Renal cortical epithelial cell (primary cell): ENCODE measurements at places on chromosomes 7 and 10.

GRCh38 chr7:149884016-149884415 lies 10.2 kb downstream of the ATP6V0E2 start:
- DNase-seq = no peak

DNA sequence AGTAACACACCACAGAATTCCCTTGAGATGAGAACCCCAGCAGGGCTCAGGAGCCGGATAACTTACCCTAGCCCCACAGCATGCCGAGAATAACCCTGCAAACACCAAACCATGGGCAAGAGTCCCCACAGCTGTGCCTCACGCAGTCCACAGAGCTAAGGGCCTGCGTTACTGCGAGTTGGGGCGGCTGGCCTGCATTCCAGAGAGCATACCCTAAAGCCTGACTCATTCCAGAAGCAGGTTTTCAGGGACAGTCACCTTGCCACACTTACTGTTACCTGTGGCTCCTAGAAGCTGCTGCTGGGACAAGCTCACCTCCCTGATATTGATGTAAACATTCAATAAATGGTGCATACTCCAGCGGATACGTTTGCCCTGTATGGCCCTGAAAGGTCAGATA lies 18.6 kb downstream of the FGFR2 start:
- DNase-seq = peak; percentile 43

DNA sequence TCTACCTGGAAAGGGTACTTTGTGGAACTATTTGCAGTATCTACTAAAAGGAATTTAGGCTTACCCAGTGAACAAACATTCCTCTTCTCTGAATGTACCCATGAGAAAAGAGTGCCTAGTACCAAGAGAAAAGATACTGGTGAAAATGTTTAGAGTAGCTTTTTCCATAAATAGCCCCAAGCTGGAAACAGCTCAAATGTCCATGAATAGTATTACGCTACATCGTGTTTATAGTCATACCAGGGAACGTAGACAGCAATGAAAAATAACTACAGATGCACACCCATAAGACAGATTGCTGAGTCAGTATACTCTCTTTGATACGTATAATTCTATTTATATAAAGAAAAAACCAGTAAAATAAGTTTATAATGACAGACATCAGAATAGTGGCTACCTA lies 285.9 kb downstream of the KLF6 start:
- peak; percentile 25 for DNase-seq

- DNase-seq = no peak
These were observed 16.5 kb downstream of the TMEM236 start for GRCh38 chr10:17768496-17768895.

DNA sequence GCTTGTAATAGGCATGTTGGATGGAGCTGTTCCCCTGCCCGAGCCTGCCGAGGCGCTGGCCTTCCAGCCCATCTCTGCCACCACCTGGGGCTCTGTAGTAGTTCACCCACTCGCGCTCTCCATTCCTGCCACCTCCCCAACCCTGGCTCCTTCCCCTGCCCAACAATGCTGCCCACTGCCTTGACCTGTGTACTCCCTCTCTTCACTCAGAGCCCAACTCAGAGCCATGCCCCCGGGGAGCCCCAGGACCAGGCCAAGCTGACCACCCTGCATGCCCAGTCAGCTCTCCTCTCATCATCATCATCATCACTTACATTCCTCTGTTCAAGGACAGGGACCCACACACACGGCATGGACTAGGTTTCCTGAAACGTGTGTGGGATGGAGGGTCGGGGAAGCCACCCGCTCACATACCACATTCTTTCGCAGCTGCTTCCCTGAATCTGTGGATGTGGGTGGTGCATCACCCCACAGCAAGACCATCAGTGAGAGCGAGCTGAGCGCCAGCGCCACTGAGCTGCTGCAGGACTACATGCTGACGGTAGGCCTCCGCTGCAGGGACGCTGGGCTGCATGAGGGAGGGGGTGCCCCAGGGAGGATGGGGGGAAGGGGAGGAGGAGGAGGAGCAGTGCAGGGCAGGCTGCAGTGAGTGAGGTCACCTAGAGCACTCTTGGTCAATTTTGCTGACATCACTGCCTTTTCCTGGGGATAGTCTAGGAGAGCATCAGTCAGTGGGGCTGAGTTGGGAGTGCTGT lies 15.6 kb downstream of the NACAD start:
- DNase-seq = no peak

- peak; percentile 45 for DNase-seq
These were observed 404.5 kb downstream of the INHBA start for GRCh38 chr7:41298409-41298808.

GRCh38 chr7:46360811-46361210 lies 439.7 kb upstream of the IGFBP3 start:
- DNase-seq = no peak

- peak; percentile 99 for DNase-seq
These were observed 65.0 kb downstream of the STK17A start for GRCh38 chr7:43647673-43648472.

DNA sequence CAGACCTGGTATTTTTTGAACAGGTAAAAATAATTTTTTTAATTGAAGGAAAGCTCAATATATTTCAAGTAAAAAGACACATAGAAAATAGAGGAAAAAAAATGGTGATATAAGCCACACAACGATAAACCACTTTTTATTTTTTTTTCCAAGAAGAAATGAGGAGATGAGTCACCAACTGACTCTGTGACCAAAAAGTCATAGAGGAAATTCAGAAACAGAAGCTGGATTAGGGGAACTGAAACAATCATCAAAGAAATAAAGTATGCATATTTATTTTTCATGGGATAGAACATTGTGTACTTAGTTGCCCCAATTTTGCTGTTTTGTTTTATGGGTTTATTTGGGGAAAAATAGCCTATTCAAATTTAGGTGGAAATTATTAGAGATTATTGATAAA lies 176.8 kb upstream of the AGR3 start:
- no peak for DNase-seq

- peak; percentile 36 for DNase-seq
These were observed 28.8 kb upstream of the GNAI1 start for GRCh38 chr7:80105701-80106408.

GRCh38 chr7:77802557-77803405 lies 4.2 kb downstream of the PHTF2 start:
- no peak for DNase-seq

DNA sequence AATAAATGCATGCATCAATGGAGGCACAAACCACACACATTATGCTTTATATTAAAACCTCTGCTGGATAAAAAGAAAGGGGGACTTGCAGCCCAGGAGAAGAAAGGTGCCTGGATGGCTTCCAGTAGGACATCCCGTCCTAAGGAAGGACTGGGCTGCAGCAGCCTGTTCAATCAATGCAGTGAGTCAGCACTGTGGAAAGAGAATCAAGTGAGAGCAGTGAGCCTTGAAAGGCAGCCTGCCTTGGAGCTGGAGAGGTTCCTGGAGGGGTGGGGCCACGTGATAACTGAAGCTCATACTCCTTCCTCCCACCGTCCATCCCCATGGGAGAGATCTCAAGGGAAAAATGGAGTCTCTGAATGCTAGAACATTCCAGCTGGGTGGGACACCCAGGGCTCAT lies 501.2 kb downstream of the ADRA2A start:
- peak; percentile 1 for DNase-seq

GRCh38 chr10:84088626-84089025 lies 50.7 kb upstream of the GHITM start:
- DNase-seq = no peak

- DNase-seq = no peak
These were observed 169.5 kb downstream of the SNX13 start for GRCh38 chr7:17770710-17771375.

DNA sequence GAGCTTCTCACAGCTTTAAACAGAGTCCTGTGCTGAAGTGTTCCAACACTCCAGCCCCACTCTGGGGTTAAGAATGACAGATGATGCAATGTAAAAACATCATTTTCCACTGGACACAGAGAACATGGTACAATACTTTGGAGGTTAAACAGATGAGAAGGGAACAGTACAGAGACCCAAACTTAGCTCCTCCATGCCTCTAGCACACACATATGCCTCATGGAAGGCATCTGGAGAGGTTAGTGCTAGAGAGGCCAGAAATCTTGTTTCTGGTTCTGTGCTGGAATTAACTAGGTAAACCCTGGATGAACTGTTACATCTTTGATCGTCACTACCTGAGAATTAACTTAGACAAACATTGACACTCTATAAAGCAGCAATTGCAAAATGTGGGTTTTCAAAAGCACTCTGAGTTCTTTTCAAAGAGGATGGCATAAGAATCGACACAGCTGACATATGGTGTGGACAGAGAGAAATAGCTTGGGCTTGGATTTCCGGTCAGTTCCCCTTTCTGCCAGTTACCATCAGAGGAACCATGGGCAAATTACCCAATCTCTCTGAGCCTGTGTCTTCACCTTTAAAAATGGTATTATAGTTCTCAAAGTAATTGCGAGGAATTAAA lies 81.9 kb downstream of the KCNMA1 start:
- peak; percentile 28 for DNase-seq

DNA sequence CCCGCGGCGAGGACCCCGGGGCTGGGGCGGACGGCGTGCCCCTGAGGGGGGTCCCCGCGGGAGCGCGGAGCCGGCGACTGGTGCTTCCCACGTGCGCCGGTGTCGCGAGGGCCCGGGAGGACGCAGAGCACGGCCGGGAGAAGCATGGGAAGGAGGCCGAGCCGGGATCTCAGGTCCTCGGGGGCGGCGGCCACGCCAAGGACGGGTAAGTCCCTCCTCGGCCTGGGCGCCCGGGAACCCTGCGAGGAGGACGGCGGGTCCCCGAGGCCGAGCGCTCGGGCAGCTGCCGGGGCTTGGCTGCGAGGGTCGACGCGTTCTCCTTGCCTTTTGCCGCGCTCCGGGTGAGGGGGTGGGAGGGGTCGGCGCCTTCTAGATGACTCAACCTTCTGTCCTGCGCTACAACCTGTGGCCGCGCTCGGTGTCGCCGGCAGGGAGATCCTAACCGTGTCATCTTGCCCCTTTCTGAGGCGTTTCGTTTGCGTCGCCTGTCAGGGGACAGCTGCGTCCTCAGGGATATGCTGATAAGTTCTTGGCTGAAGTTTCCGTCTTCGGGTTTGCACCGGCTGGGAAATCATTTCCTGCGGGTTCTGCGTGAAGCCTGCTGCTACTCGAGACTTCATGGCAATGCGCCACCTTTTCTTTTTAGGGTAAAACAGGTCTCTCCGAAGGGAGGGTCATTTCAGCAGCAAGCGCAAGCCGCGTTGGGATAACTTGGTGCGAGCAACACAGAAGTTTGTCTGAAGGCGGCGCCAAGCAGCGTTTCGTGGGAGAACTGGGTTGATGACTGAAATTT lies 529 bp downstream of the TASOR2 start:
- DNase-seq = peak; percentile 64
